Renal cortex interstitium (tissue), 15 donors: ENCODE measurements at places on chromosomes 3 and 15. TPM values are rescaled to one million over a fixed set of nuclear protein-coding genes. Genes with fewer than 3 reads are reported as not detected.

DNA sequence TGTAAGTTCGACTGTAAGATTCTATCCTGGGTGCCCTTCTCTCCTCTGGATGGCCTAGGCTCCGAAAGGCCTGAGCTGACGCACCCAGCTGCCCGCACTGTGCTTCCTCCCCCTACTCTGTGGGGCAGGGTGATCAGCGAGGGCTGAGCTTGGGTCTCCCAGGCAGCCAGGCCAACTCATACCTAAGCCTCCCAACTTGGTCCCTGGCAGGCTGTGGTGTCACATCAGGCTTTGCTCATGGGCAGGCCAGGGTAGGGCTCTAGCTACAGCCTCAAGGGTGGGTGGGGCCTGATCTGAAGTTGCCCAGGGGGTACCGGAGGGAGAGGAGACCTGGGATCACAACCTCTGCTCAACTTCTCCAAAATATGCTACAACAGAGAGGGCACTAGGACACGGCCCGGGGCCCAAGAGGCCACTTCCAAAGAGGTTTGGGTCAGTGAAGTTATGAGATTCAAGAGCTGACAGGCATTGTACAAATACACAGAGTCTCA, 123.1 kb downstream of the ADCY5 start:
- no peak for DNase-seq

GRCh38 chr15:68399096-68400065, 32.6 kb downstream of the ITGA11 start:
- no peak for DNase-seq

- no peak for DNase-seq
Measured at GRCh38 chr15:95557226-95558046, 773.1 kb upstream of the NR2F2 start.

GRCh38 chr3:187777331-187777941, 32.2 kb upstream of the BCL6 start:
- DNase-seq = no peak

Gene A4GNT
- polyA plus RNA-seq = 3.3 TPM
